ENCODE measurements at places on chromosomes 5 and 9. TPM values are rescaled to one million over a fixed set of nuclear protein-coding genes. Genes with fewer than 3 reads are reported as not detected.
A peak's percentile ranks its signal among the peaks of the same experiment; 100 is the strongest.

DNA sequence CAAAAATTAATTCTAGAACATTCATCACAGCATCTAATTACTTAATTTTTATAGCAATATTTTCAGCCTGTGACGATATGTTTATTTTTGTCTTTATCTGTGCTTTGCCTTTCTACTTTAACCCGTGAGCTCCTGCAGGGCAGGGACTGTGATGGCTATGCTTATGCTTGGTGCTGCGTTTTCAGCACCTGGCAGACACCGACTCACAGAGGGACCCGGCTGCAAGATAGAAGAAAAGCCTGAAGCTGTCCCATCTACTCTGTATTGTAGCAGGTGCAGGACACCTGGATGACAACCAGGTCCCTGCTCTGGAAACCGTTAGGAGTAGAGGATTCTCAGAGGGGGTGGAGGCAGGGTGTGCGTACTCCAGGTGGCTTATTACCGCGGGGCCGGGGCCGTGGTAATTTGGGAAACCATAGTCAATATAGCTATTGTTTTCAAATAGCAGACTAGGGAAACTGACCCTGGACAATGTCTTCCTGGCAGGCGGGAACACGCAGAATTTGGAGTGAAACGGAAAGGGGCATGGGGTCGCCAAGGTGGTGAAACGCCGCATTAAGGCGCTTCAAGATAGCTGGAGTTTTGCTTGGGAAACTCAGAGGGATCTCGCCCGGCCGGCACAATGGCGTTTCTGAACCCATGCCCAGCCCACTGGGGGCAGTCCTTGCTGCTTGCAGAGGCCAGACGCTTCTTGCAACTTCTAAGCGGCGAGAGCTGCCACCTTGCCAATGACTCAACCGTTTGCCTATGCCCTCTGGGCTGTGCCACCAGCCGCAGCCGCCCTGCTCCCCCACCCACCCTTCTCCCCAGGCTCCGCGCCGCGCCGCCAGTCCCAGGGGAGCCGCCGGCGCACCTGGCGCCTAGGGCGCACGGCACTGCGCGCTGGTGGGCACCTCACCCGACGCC lies 140.1 kb upstream of the PALM2AKAP2 start:
- no peak overlapping the region for H3K27ac ChIP-seq
- H3K4me3 ChIP-seq = no peak overlapping the region
- peaks cover 55% of the 10 kb centered on the region for H3K27me3 ChIP-seq
- H3K36me3 ChIP-seq = no peaks in the 10 kb centered on the region
- DNase-seq = no peak

DNA sequence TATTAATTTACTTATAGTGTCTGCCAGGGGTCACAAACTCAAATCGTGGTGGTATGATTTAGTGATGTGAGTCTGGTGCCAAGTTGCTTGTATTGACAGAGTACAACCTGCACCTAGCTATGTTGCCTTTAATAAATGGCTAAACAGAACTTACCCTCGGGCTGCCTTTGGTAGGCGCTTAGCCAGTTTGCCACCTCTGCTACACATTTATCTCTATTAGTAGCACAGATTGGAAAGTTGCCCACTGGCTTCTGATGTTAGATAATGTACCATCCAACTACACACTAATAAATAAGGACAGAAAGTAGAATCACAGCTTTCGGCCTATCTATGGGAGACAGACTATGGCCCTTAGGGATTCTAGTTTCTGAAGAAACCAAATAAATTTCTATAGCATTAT lies 368.4 kb downstream of the MAN2A1 start:
- H3K4me1 ChIP-seq = peaks cover 21% of the 10 kb centered on the region
- no peak overlapping the region for H3K27ac ChIP-seq

Gene FGF18
- total RNA-seq = 0.17 TPM

- no peaks in the 10 kb centered on the region for H3K36me3 ChIP-seq
- no peaks in the 10 kb centered on the region for H3K4me1 ChIP-seq
- H3K27ac ChIP-seq = no peak overlapping the region
Observed at GRCh38 chr5:89213573-89213972, 330.6 kb upstream of the MEF2C start.

- peaks cover 5% of the 10 kb centered on the region for H3K36me3 ChIP-seq
- DNase-seq = no peak
- H3K4me3 ChIP-seq = peak overlapping the region; percentile 94
- H3K27ac ChIP-seq = peak overlapping the region; percentile 96
Observed at GRCh38 chr5:43041669-43042175, 1.6 kb upstream of the ANXA2R start.

GRCh38 chr5:43851741-43852140 lies 248.8 kb downstream of the NNT start:
- H3K4me1 ChIP-seq = no peaks in the 10 kb centered on the region
- no peaks in the 10 kb centered on the region for H3K36me3 ChIP-seq
- H3K27ac ChIP-seq = no peak overlapping the region
- no peak overlapping the region for H3K4me3 ChIP-seq
- DNase-seq = no peak

GRCh38 chr9:116316246-116316645 lies 162.7 kb downstream of the PAPPA start:
- no peaks in the 10 kb centered on the region for H3K27me3 ChIP-seq
- H3K4me1 ChIP-seq = no peaks in the 10 kb centered on the region
- H3K4me3 ChIP-seq = no peak overlapping the region
- no peak for DNase-seq
- H3K36me3 ChIP-seq = no peaks in the 10 kb centered on the region
- no peak overlapping the region for H3K27ac ChIP-seq

Gene ARID3C
- total RNA-seq = 0.14 TPM

DNA sequence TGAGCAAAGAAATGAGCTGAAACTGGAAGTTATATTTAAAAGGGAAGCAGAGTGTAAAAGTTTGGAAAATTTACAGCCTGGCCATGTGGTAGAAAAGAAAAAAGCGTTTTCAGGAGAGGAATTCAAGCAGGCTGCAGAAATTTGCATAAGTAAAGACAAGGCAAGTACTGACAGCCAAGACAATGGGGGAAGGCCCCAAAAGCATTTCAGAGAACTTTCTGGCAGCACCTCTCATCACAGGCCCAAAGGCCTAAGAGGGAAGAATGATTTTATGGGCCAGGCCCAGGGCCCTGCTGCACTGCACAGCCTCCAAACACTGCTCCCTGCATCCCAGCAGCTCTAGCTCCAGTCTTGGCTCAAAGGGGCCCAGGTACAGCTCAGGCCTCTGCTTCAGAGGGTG lies 169.7 kb downstream of the GLIS3 start:
- no peak for DNase-seq
- H3K27ac ChIP-seq = no peak overlapping the region
- no peaks in the 10 kb centered on the region for H3K27me3 ChIP-seq

Gene NMRK1
- total RNA-seq = 7.2 TPM

- H3K4me3 ChIP-seq = peak overlapping the region; percentile 92
- peak overlapping the region; percentile 95 for H3K27ac ChIP-seq
- H3K36me3 ChIP-seq = peaks cover 5% of the 10 kb centered on the region
- DNase-seq = no peak
- H3K4me1 ChIP-seq = peaks cover 38% of the 10 kb centered on the region
- no peaks in the 10 kb centered on the region for H3K27me3 ChIP-seq
Observed at GRCh38 chr9:112331674-112331952, 1.8 kb downstream of the PTBP3 start.

GRCh38 chr9:109780453-109781033 lies 545 bp downstream of the PALM2AKAP2 start:
- peak overlapping the region; percentile 29 for H3K27ac ChIP-seq
- H3K4me3 ChIP-seq = peak overlapping the region; percentile 73
- peaks cover 47% of the 10 kb centered on the region for H3K27me3 ChIP-seq
- no peaks in the 10 kb centered on the region for H3K36me3 ChIP-seq

DNA sequence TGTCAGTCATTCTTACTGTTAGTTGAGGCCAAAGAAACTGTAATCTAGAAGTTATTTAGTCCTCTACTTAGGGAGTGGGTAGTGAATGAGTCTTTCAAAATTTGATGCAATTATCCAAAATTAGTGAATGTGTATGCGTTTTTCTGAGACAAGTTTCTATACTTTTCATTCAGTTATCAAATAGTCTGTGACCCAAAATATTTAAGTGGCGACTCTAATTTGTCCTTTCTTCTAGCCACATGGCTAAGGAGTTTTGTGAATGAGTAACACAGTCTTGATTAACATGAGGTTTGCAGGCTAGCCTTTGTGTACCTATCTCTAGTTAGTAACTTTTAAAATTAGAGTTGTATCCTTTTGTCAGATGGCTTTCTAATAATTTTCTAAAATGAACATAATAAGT lies 45.6 kb downstream of the COMMD10 start:
- H3K27me3 ChIP-seq = no peaks in the 10 kb centered on the region
- no peak overlapping the region for H3K4me3 ChIP-seq
- no peak overlapping the region for H3K27ac ChIP-seq
- peaks cover 8% of the 10 kb centered on the region for H3K36me3 ChIP-seq
- DNase-seq = no peak

DNA sequence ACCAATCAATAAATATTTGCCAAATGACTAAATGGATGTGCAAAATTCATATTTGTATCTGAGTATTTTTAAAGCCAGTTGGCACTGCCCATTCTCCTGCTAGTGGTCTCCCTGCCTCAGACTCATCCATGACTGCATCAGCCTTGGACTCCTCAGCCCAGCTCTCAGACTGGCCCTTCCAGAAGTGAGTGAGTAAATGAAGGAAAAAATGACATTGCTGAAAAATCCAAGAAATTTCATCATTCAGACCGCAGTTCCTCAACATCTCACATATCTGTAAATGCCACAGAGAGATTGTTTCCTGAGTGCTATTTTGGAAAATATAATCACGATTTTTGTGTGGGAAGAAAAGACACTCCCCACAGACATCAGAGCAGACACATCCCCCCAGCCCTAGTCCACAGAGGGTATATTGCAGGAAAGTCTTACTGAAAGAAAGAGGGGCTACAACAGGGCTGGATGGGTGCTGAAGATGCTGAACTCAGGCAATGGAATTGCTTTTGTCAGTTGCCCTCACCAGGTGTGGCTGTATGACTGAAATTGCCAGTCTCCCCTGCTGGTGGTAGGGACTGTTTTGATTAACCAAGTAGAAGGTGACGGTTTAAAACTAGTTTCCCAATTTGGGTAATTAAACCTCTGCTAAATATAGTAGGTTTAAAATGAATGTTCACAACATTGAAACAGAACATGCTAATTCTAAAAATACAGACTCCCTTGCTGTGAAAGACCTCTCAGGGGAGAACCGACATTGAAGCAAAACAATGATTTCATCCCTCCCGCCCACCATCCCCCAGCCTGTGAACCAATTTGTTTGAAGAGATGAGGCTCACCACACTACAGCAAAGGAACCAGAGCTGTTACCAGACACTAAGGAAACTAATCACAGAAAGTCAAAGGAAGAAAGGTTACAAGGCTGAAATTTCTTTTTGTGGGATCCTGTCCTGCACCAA lies 158.8 kb downstream of the DEPDC1B start:
- no peaks in the 10 kb centered on the region for H3K4me1 ChIP-seq
- no peak for DNase-seq
- no peak overlapping the region for H3K4me3 ChIP-seq
- H3K27ac ChIP-seq = no peak overlapping the region
- no peaks in the 10 kb centered on the region for H3K27me3 ChIP-seq
- H3K36me3 ChIP-seq = no peaks in the 10 kb centered on the region

DNA sequence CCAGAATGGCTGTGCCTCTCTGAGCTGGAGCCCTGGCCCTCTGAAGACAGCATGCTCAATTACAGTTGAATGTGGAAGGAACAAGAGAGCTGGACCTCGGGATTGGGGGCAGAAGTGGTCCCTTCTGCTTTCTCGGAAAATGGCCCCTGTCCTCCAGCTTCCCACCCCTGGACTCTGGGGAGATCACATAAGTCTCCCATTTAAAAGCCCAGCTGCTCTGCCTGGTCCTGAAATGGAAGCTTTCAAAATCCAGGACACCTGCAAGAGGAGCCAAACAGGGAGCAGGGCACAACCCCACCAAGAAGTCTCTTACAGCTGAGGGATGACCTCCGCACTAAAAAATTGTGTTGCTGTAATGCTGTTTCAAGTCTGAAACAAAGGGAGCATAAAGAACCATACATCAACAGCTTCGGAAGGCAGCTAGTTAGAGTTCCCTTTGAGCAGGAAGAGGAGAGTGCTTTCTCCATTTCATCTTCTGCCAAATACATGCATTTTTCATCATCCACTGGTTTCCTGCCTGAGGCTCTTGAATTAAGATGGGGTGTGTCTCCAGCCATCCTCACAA lies 48.2 kb downstream of the TGFBI start:
- no peak overlapping the region for H3K4me3 ChIP-seq
- no peak for DNase-seq
- no peak overlapping the region for H3K27ac ChIP-seq
- no peaks in the 10 kb centered on the region for H3K36me3 ChIP-seq
- peaks cover 12% of the 10 kb centered on the region for H3K4me1 ChIP-seq
- H3K27me3 ChIP-seq = peaks cover 50% of the 10 kb centered on the region

GRCh38 chr9:19998823-19999455 lies 210.1 kb upstream of the SLC24A2 start:
- H3K4me3 ChIP-seq = peak overlapping the region; percentile 74
- peak overlapping the region; percentile 99 for H3K27ac ChIP-seq
- H3K36me3 ChIP-seq = peaks cover 17% of the 10 kb centered on the region
- H3K4me1 ChIP-seq = peaks cover 59% of the 10 kb centered on the region
- H3K27me3 ChIP-seq = no peaks in the 10 kb centered on the region
- peak; percentile 62 for DNase-seq

Gene LCN2
- total RNA-seq = not detected

Gene GPR150
- total RNA-seq = 0.56 TPM

DNA sequence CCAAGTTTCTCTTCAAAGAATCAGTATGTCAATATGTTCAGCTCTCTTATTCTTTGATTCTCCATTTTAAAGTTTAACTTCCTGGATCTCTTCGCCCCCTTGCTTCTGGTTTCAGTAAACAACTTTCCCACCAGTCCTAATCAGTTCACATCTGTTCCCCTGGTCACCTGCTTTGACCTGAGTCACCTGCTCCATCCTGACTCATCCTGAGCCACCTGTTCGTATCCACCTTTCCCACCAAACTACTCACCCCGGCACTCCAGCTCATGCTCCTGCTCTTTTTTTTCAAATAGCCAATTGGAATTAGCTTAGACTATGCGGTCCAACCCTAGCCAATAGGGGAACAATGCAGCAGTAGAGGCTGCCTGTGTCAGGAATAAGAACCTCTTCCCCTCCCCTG lies 23.6 kb upstream of the CSF1R start:
- peaks cover 10% of the 10 kb centered on the region for H3K27me3 ChIP-seq
- DNase-seq = no peak
- H3K36me3 ChIP-seq = no peaks in the 10 kb centered on the region
- no peak overlapping the region for H3K27ac ChIP-seq
- H3K4me1 ChIP-seq = no peaks in the 10 kb centered on the region
- no peak overlapping the region for H3K4me3 ChIP-seq

- H3K36me3 ChIP-seq = peaks cover 6% of the 10 kb centered on the region
- no peak overlapping the region for H3K27ac ChIP-seq
- peaks cover 77% of the 10 kb centered on the region for H3K27me3 ChIP-seq
- peak; percentile 58 for DNase-seq
- H3K4me3 ChIP-seq = peak overlapping the region; percentile 85
Observed at GRCh38 chr5:113487416-113487780, 855 bp downstream of the MCC start.

GRCh38 chr5:172450861-172451695 lies 3.2 kb downstream of the SH3PXD2B start:
- no peaks in the 10 kb centered on the region for H3K36me3 ChIP-seq
- H3K4me1 ChIP-seq = peaks cover 4% of the 10 kb centered on the region
- peak; percentile 82 for DNase-seq
- peaks cover 55% of the 10 kb centered on the region for H3K27me3 ChIP-seq
- no peak overlapping the region for H3K27ac ChIP-seq
- no peak overlapping the region for H3K4me3 ChIP-seq

GRCh38 chr5:7245121-7245651 lies 150.8 kb upstream of the ADCY2 start:
- H3K4me3 ChIP-seq = no peak overlapping the region
- no peaks in the 10 kb centered on the region for H3K4me1 ChIP-seq

- H3K4me3 ChIP-seq = no peak overlapping the region
- no peak for DNase-seq
- H3K27ac ChIP-seq = no peak overlapping the region
- H3K4me1 ChIP-seq = peaks cover 2% of the 10 kb centered on the region
- H3K27me3 ChIP-seq = peaks cover 3% of the 10 kb centered on the region
- no peaks in the 10 kb centered on the region for H3K36me3 ChIP-seq
Observed at GRCh38 chr9:123347289-123348060, 8.5 kb upstream of the CRB2 start.

Gene GPRIN1
- total RNA-seq = 3.7 TPM

All from activated CD4-positive, alpha-beta T cell treated with anti-CD3 and anti-CD28 coated beads, Interleukin-2, amount 10 ng/mL, durations not matched to agents 24 days and 14 days (primary cell).